T-helper 17 cell (primary cell): ENCODE measurements at places on chromosomes 6 and 20.

- no peak for DNase-seq
Measured at GRCh38 chr6:138943089-138943625, 44.9 kb downstream of the REPS1 start.

DNA sequence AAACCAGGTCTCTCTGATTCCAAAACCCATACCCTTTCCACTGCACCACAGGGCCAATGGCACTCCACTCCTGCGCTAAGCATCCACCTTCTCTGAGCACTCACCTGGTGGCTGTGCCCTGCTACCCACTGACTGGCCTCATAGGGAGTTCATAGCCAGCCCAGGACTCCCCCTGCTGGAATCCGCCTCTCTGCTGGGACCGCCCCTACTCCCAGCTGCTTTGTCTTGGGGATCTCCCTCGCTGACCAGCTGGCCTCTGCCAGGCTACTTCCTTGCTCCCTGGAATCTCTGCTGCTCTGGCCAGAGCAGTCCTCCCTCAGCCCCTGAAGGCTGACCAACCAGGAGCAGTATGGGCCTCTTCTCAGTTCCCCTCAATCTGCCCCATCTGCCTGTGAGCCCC is 129.7 kb downstream of the FAXC start:
- no peak for DNase-seq

DNA sequence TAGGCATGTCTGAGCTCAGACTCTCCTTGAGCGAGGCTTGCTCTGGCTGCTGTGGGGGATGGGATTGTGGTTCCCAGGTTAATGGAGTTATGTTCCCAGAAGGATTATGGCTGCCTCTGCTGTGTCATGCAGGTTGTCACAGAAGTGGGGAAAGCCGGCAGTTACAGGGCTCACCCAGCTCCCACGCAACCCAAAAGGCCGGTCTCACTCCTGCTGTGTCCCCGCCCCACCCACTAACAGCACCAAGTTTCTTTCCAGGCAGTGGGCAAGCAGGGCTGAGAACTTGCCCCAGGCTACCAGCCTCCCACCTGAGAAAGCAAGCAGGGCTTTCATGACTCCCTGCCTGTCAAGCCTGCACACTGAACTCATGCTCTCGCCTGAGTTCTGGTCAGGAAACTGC is 750.5 kb downstream of the FRK start:
- DNase-seq: no peak

DNA sequence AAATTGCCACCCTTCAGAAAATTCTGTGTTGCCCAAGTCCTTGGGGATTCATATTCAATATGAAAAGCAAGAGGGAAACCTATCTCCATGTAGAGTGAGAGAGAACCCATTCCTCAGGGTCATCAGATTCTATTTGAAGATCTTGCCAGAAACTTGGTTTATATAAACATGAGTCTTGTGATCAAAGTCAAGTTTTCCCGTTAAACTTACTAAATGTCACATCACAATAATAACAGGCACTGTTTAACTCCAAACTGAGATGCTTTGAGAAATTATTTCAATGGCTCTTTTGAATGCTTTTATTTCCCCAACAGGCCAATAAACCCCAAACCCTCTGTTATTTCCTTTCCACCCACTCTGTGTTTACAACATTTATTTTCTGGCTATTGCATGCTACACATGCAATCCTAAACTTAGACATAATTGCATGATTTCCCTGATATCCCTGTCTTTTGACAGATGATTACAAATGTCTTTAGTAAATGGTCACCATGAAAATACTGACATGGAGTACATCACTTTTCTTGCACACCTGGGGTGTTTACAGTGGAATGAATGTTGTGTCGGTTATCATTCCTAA is 31.1 kb upstream of the SSTR4 start:
- no peak for DNase-seq

DNA sequence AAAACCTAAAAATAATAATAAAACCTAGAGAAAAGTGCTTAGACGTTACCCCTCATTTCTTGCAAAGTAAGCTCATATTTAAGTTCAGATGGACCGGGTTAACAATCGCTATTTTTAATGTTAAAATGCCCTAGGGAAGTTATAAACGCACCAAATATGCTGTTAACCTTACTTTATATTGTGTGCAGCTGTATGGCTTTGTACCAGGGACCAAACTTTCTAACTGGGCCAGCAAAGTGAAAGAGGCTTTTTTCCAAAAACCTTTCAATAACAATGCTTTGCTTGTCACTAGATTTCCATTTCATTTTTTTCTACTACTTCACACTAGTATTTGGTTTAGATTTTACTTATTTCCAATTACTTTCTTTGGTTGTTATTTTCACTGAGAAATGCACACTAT is 248.5 kb downstream of the FOXC1 start:
- DNase-seq: no peak

- DNase-seq: no peak
Measured at GRCh38 chr20:34951652-34952051, 4.0 kb downstream of the GSS start.
